ENCODE measurements at places on chromosomes 13 and 19. TPM values are rescaled to one million over a fixed set of nuclear protein-coding genes. Genes with fewer than 3 reads are reported as not detected.
A peak's percentile ranks its signal among the peaks of the same experiment; 100 is the strongest.

Gene CEACAM7
- not detected for total RNA-seq

Gene ERICH4
- not detected for total RNA-seq

Gene ZNF28
- 15.7 TPM for total RNA-seq

- no peak for DNase-seq
Observed at GRCh38 chr19:2699413-2700140, 2.9 kb downstream of the GNG7 start.

DNA sequence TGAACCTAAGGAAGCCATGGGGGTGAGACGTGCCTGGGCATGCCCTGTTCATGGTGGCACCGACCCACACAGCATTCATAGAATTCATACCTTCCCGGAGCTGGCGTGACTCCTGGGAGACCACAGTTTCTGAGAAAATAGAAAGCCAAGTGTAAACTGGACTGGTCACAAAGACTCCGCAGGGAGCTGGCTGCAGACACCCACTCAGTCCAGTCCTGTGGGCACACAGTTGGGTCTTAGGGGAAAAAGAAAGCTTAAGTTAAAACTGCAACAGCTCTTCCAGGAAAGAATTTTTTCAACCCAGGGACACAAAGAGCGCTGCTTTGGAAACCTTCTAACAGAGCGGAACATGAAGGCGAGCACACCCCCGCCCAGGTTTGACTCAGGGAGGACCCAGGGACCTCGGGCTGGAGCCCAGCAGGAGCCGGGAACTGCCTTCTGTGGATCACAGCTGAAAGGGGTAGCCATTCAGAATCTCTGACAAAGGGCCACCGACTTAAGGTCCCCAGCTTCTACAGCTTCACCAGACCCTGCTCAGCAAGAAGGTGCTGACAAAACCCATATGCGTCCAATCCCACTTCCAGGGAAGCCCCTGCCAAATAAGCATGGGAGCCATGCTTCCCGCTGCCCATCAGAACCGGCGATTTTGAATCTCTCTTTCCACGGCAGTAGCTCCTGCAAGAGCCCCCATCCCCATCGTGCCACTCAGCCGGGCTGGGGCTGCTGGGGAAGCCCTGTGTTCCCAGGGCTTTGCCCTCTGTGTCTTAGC lies 183.7 kb downstream of the COL4A1 start:
- DNase-seq: peak; percentile 75

GRCh38 chr13:21557995-21558394 lies 46.0 kb downstream of the MICU2 start:
- DNase-seq: peak; percentile 11

- peak; percentile 91 for DNase-seq
Observed at GRCh38 chr13:49356223-49356622, 87.6 kb downstream of the CAB39L start.
